ENCODE measurements at places on chromosomes 11 and 22.

DNA sequence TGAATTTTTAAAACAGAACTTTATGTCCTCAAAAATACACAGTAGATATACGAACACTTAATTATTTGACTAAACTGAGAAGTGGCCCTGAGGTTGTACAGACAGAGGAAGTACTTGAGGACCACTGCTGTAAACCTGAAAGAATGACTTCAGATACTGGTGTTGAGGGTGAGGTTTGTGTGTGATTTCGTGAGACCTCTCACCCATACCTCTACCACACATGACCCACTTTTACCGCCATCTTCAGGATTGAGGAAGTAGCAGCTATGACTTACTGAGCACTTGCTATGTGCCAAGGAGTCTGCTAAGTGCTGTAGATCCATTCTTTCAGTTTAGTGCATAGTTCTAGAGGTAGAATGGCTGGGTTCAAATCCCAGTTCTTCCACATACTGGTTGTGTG, 21.9 kb downstream of the MMP13 start:
- no peak for DNase-seq

DNA sequence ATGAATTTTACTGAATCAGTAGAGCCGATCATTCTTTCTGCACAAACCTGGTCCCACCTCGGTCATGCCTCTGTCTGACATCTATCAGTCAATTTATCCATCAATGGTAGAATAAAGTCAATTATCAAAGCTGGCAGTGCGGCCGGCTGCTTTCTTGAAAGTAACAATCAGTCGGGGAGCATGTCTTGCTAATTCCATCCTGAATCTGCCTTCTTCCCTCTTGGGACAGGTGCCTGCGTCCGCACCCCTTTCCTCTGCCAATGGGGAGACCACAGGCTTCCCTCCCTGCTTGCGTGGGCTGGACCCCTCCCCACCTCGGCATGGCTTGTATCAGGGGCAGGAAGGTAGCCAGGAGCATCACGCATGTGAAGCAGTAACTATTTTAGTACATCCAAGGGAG, 962.9 kb downstream of the BRD1 start:
- no peak for DNase-seq

- DNase-seq, result no peak
Measured at GRCh38 chr22:47899894-47900293, 1137.4 kb downstream of the TBC1D22A start.

DNA sequence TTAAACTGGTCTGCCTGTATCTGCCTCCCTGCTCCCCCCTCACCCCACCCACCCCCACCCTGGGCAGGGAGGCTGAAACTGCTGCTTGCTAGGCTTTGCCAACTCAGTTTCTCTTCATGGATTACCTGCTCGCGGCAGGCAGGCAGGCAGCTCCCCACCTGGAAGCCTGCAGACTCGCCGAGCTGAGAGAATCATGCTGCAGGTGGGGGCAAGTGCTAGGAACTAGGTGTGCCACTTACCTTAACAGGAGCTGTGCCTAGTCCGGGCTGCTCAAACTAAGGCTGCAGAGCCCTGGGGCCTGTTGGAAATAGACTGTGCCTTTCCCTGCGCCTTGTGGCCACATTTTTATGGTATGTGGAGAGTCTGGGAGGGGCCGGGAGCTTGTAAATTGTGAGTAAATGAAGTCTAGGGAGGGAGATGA, 30.3 kb downstream of the MARK2 start:
- DNase-seq, result no peak

DNA sequence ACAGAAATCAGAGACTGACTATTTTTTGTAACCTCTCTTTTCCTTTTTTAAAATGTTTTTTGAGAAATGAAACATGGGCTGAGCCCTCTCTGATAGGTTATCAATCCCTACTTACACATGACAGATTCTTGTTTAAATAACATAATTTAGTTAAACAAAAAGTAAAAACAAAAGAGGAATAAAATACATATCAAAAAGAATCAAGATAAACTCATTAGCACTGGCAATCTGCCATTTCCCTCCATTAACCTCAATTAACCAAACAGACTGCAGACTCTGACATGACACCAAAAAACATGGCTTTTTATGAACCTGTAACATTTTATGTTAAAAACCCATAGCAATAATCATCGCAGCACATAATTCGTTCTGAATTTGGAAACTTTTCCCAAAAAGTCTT, 284.4 kb upstream of the MTNR1B start:
- no peak for DNase-seq

DNA sequence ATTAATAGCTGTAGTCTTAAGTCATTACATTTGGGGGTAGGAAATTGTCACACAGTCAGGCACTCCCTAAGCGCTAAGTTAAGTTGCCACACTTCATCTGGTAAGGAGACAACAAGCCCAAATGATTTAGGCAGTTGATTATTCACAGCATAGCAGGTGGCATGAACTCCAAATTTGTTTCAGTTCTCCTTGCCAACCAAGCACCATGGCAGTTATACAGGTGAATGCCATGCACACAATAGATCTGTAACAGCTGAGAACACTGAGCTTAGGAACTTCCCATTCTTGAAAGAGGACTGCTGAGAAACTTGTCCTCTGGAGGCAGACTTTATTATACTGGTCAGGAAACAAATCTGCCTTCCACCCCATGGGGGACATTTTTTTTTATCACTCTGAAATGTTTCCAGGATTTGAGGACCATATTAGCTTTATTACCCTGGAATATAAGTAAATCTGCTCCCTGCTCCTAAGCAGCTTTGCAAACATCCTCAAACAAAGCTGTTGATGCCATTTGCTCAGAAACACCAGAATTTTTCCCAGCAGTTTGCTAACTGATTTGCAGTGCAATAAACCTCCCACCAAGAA, 5.1 kb upstream of the INTS4 start:
- DNase-seq, result no peak

Data from GM19239 (cell line).